CD4-positive, alpha-beta T cell treated with Interferon gamma for 1 hour (primary cell): ENCODE measurements at places on chromosomes 12 and 14.
A peak's percentile ranks its signal among the peaks of the same experiment; 100 is the strongest.

DNA sequence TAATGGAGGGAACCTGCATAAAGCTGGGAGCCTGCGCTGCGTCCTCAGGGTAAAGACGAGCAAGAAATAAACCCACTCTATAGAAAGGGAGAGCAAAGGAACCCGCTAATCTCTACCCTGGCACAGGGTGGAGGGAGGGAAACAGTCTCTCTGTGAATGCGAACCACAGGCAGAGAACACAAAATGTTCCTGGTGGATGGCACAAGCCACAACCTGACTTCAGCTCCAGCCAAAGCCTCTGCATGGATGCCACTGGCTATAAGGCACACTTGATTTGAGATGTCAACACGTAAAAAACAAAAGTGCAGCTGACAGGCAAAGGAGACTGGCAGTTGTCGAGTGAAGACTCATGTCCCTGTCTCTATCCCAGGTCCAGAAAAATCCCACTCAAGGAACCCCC lies 32.4 kb downstream of the CHGA start:
- DNase-seq: no peak

DNA sequence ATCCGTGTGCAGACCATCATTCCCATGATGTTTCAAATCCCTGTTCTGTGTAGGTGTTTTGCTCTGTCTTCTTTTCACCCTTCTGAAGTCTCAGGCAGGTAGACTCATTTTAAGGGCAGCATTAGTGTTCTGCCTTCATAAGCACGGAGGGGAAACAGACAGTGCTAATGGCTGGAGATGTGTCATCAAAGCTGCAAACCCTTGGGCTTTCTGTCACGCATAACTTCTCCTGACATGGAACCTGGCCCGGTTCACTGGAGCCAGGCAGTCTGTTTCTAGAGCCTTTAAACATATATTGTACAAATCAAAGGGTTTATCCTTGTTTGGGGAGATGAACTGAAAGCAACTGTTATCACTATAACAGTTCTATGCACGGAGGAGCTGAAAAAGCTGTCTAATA lies 141.4 kb downstream of the TMEM132D start:
- no peak for DNase-seq

DNA sequence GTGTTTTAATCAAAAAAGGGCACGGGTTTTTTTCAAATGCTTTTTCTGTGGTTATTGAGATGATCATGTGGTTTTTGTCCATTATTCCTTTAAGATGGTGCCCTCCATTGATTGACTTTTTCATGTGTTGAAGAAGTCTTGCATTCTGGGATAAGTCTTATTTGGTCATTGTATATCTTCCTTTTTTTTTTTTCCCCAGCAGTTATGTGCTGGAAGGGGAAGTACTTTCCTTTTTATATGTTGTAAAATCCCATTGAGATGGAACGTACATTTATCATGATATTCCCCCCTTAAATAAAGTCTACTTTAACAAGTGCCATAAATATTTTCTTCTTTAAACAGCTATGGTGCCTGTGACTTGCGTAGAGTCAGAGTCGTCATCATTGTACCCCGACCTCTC lies 24.8 kb upstream of the MUCL1 start:
- no peak for DNase-seq

GRCh38 chr14:35727764-35728163 lies 81.3 kb downstream of the RALGAPA1 start:
- no peak for DNase-seq

DNA sequence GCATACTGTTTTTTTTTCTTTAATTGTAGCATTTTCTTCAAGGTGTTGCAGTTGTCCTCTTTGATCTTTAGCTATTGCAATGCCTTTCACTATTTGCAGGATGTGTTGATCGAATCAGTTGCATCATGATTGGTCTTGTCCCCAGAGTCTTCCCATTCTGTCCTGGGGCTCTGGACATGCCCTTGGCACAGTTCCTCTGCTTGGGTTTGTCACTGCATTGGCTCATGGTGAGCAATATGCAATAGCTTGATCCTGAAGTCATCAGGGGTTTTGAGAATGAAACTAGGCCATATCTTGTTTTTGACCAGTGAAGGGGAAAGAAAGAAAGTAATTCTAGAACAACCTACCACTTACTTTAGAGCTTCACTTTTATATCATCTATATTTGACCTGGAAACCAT lies 281.5 kb downstream of the TMEM117 start:
- DNase-seq: no peak

- no peak for DNase-seq
Measured at GRCh38 chr14:66859063-66859671, 330.1 kb upstream of the GARIN2 start.

DNA sequence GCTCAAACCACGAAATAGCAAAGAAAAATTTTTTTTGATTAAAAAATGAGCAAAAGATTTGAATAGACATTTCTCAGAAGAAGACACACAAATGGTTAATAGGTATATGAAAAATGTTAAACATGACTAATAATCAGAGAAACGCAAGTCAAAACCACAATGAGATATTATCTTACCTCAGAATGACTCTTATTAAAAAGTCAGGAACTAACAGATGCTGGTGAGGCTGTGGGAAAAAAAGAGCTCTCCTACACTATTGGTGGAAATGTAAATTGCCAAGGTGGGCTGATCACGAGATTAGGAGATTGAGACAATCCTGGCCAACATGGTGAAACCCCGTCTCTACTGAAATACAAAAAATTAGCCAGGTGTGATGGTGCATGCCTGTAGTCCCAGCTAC lies 315.5 kb upstream of the FLRT2 start:
- no peak for DNase-seq

DNA sequence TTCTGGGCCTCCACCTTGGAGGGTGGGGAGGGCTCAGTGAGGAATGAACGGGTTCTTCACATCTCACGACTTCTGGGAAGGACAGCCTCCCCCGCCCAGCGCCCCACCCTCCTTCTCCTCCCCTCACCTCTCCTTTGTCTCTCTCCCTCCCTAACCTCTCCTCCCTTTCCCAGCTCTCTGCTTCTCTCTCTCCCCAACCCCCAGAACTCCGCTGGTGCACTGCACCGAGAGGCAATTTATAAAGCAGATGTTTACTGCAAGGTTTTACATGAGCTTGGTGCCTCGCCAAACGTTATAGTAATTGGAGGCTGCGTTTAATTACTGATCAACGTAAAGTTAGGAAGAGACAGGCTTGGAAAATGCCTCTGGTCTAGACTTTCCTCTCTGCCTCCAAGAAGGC lies 42.9 kb upstream of the FAM222A start:
- no peak for DNase-seq

DNA sequence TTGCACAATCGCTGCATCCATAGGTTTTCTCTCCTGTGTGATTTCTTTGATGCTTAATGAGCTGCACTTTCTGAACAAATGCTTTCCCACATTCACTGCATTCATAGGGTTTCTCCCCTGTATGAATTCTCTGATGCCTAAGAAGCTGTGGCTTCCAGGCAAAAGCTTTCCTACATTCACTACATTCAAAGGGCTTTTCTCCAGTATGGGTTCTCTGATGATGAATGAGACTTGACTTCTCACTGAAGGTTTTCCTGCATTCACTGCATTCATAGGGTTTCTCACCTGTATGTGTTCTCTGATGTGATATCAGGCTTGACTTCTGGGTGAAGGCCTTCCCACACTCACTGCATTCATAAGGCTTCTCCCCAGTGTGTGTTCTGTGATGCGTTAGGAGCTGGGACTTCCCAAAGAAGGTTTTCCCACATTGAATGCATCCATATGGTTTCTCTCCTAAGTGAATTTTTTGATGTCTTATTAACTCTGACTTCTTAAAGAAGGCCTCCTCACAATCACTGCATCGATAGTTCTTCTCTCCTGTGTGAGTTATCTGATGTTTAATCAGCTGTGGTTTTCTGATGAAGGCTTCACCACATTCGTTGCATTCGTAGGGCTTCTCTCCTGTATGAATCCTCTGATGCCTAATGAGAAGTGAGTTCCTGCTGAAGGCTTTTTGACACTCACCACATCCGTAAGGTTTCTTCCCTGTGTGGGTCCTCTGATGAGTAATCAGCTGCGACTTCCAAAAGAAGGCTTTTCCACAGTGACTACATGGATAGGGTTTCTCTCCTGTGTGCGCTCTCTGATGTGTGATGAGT lies 30.3 kb downstream of the ZNF605 start:
- no peak for DNase-seq

- peak; percentile 4 for DNase-seq
Measured at GRCh38 chr12:102883204-102883799, 33.7 kb downstream of the PAH start.

GRCh38 chr12:98243190-98243589 lies 272.2 kb upstream of the TMPO start:
- no peak for DNase-seq
